ENCODE measurements at places on chromosomes 5 and 9.

- DNase-seq = no peak
Measured at GRCh38 chr5:71864730-71865601, 145.9 kb downstream of the CARTPT start.

DNA sequence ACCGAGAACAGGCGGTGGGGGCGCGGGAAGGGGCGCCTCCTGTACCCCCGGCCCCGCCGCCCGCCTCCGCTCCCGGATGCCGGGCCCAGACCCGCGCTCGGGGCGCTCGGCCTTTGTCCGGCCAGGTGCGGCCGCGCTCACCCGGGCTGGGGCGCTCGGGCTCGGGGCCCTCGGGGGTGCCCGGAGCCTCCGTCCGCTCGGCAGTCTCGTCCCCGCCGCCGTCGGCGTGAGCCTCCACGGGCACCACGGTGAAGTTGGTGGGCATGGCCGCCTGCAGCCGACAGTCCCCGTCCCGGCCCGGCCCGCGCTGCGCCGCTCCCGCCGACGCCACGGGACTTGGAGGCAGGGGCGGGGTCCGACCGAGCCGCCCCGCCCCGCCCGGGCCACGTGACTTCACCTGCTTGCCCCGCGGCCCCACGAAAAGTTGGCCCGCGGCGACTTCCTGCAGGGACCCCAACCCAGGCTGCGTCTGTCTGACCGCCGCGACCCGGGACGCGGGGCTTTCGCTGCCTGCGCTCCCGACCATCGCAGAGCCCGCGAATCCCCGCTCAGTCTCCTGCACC lies at the start of gene SLC12A7:
Gene SLC12A7, minus strand, starts transcription at position 337 of the 563 bp plus-strand sequence. Its CDS starts 72 bp downstream, at position 265.
- DNase-seq = peak; percentile 79

DNA sequence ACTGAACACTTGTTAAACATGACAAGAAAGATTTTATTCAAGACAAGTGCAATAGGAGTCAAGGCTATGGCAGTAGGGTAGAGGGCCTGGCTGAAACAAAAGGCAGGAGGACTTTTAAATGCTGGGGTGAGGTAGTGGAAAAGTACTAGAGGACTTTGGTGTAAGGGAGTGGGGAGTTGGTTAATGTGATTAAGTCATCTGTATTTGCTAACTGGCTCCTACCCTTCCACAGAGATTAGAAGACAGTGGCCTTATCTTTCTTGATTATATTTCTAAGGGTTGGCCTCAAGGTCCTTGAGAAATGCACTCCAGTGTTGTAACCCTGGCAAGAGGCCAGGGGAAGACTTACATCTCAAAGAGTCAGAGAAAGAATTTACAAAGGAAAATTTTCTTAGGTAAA lies 160.2 kb upstream of the FTMT start:
- DNase-seq = no peak

DNA sequence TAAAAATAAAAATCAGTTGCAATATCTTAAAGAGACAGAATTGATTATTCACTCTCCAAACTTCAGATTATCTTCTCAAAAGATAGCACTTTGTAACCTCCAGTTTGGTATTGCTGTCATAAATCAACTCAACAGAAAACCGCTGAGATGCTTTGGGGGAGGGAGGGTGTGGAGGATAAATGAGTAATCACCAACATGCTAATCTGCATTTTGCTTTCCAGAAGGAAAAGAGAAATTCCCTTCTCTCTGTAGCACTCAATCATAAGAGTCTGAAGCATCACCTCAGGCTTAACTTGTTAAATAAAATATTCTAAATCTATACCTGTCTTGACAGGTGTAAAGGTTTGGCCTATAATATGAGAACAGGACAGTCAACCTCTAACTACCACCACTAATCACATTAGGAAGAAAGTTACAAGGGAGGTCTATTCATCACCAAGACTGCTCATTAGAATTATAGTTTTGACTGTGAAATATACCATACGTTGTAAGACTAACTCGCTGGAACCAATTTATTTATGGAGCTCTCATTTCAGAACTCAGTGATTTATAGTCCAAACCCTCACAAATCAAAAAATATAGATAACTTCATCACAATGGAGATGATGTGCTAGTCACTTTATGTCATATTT lies 89.0 kb downstream of the PIK3R1 start:
- DNase-seq = no peak

DNA sequence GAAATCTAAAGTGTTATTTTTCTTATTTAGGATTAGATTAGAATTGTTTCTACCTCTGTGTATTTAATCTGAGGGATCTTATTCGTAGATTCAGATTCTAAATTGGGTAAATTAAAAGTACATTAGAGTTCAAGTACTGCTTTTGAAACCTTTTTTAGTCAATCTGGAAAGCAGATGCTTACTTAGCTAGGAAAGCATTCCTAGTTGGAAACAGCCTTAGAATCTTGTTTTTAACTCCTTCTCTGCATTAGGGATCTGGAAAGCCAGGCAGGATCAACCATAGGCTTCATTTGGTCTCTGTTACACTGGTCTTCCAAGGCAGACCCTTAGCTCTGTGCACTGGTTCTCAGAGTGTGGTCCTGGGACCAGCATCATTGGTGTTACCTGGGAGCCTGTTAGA lies 247.4 kb downstream of the NR3C1 start:
- no peak for DNase-seq

DNA sequence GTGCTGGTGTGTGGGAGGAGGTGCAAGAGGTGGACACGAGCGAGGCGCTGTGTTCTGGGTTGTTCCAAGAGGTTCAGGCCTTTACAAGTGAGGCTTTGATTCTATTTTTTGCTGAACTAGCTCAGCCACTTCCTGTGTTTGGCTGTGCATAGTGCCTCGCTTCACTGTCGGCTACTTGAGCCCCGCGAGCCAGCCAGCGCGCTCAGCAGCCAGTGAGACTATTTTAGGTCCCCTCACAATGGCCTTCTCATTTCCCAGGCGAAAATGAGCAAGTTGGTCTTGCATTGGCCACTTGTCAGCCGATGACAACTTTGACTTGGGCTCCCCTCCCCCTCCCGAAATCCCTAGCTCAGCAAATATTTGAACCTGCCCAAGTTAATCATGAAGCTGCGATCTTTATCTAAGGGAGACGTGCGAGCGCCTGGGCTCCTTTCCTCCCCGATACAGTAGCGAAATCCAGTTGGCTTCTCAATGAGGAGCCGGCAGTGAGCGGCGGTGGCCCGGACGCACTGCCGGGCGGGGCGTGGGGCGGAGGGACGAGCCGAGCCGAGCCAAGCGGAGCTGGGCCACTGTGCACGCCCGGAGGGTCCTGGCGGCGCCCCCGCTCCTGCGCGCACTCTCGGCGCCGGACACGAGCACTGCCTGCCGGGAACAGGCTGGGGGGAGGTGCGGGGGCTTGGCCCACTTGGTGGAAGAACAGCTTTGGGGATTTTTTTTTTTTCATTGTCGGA lies 72.6 kb downstream of the PIK3R1 start:
- peak; percentile 39 for DNase-seq

- no peak for DNase-seq
Measured at GRCh38 chr5:123208668-123209501, 119.8 kb downstream of the PRDM6 start.

- no peak for DNase-seq
Measured at GRCh38 chr5:37355161-37355560, 15.7 kb downstream of the NUP155 start.

DNA sequence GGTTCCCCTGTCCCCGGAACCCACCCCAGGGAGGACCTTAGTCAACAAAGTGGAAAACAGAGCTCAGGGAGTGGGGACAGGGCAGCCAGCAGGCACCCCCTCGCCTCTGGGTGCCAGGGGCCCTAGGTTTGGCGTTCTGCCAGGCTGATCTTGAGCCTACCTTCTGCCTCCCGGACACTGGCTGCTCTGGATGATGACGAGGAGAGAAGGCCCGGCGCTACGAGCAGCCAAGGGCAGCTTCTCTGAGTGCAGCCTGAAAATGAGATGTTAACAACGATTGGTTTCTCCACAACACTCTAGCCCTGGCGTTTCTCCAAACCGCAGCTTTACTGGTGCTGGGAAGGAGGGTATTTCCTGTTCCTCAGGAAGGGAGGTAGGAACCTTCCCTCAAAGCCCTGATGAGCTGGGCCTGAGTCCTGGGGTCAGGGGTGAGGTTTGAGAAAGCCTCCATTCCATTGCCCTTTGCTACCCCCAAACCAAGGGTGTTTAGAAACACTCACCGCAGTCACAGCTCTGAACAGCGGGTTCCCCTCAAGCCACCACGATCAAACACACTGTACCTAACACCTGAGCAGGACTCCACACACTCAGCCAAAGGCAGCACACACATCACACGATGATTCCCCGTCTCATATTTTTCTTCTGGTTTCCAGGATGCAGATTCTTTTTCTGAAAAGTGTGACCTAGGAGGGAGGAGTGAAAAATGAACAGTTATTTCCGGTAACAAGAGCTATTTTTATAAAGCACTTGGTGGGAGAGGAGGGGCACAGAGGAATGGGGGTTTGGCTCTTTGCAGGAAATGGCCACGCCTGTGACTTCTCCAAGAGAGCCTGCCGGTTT lies at the start of gene STING1:
Gene STING1, minus strand, starts transcription at position 709 of the 840 bp plus-strand sequence. CDS start 1,054 bp downstream, outside the sequence.
- DNase-seq = peak; percentile 86

DNA sequence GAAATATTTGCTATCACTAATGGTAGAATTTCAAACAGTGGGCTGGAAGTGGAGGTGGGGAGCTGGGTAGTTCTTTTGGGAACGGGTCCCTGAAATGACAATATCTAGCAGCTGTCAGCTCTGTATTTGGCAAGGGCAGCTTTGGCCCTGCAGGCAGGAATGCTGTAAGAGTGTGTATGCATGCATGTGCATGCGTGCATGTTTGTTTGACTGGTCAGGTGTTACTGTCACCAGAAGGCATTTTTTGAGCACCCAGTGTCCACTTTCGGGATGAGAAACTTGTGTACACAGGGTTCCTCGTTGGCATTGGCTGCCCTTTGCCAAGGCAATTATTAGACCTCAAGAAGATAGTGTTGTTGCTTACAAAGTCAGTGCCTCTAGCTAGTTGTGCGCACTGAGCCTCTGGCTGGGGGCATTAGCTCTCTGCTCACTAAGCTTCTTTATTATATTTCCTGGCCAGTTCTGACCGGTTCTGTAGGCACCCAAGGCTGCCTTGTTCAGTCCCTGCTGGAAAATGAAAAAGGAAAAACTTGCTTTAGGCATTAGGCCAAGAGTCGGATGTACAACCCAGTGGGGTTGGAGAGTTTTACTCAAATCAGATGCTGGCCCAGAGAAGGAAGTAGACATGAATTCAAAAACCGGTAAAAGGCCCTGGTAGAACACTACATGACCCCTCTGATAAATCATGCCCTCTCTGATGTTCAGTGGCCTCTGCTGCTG lies 2.0 kb downstream of the CYFIP2 start:
- no peak for DNase-seq

DNA sequence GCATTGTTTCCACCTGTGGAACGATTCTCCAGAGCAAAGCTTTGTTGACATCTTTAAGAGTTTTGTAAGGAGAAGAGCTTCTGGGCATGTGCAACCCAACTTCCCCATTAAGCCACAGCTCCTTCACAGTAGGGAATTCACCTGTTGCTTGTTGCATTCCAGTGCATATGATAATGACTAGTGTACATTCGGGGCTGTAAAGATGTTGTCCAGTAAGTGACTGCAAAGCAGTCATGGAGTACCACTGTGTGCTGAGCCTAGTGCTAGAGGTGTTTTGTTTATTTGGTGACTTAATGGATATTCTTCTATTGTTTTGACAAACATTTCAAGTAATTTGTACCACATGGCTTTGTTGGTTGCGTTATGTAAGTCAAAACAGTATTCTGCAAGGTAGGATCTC lies 12.8 kb downstream of the UGCG start:
- DNase-seq = no peak

- peak; percentile 30 for DNase-seq
Measured at GRCh38 chr5:69416699-69417098, 1.8 kb downstream of the MARVELD2 start.

DNA sequence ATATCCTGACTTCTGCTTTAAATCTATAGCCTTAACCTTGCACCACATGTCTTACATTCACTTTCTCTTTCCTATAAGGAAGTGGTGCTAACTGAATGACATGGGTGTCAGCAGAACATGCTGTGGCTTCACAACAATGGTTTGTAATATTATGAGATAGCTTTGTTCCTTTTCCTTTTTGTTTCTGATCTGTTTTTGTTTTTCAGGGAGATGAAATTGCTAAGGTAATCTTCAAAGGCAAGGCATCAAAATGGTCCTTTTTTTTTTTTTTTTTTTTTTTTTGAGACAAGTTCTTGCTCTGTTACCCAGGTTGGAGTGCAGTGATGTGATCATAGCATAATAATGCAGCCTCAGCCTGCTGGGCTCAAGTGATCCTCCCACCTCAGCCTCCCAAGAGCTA lies 53.6 kb upstream of the RANBP6 start:
- DNase-seq = no peak

GRCh38 chr5:6652025-6652424 lies 18.8 kb downstream of the SRD5A1 start:
- no peak for DNase-seq

DNA sequence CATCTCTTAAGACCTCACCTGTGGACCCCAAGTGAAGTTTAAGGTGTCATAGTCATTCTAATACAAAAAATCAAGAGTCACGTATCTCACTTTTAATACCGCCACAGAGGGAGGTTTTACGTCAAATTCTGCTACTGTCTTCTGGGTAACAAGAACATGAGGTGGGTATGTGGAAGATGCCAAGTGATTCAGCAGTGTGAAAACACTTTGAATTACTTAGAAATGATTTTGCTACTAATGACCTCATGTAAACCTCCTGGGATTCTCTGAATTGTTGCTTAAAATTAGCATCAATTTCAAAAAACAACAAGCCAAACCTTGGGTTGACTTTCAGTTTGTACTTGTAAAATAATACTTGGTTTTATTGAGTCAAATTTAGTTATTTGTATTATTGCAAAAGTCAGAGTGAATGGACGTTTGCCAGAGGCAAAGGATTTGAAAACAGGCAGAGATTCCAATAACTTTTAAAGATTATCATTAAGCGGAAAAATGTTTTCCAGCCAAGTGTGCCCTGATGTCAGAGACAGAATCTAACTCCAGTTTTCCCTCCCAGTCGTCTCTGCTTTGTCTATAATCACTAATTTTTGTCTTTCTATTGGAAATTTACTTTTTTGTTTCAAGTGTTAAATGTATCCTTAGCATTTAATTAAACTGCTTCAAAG lies 8.8 kb downstream of the DMRT2 start:
- DNase-seq = no peak

GRCh38 chr5:1938310-1939000 lies 55.7 kb upstream of the IRX4 start:
- DNase-seq = no peak

DNA sequence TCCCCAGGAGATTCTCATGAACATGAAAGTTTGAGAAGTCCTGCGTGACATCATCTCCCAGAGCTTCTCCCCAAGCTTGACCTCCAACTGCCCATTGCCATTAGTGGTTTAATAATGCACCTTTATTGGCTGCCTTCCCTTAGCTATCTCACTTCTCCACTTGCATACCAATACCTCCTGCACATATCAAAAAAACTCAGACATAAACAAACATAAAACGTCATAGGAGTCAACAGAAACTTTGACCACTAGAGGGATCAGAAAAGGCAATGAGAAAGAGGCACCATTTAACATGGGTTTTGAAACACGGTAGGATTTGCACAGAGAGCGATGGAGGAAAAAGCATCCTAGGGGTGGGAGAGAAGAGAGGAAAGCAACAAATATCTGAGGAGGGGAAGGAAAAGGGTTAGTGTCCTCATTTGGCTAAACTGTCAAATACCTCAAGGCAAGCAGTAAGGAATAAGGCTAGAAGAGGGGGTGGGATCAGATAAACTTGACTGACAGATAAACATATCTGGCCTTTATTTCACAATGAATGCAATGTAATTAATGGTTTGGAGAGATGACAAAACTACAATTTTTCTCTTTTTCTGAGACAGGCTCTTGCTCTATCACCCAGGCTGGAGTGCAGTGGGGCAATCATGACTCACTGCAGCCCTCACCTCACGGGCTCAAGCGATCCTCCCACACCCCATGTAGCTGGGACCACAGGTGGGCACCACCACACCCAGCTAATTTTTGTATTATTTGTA lies 27.0 kb downstream of the GNAQ start:
- no peak for DNase-seq
